Retina (tissue), 1 donor: ENCODE measurements at places on chromosomes 2 and 18.

- no peak for DNase-seq
Measured at GRCh38 chr2:3512086-3512485, 7.2 kb downstream of the ADI1 start.

GRCh38 chr2:120396861-120397811, 51.2 kb downstream of the INHBB start:
- DNase-seq: no peak

- DNase-seq: no peak
Measured at GRCh38 chr2:205698286-205699268, 16.3 kb downstream of the NRP2 start.

- no peak for DNase-seq
Measured at GRCh38 chr2:30356071-30356470, 91.0 kb upstream of the LCLAT1 start.

DNA sequence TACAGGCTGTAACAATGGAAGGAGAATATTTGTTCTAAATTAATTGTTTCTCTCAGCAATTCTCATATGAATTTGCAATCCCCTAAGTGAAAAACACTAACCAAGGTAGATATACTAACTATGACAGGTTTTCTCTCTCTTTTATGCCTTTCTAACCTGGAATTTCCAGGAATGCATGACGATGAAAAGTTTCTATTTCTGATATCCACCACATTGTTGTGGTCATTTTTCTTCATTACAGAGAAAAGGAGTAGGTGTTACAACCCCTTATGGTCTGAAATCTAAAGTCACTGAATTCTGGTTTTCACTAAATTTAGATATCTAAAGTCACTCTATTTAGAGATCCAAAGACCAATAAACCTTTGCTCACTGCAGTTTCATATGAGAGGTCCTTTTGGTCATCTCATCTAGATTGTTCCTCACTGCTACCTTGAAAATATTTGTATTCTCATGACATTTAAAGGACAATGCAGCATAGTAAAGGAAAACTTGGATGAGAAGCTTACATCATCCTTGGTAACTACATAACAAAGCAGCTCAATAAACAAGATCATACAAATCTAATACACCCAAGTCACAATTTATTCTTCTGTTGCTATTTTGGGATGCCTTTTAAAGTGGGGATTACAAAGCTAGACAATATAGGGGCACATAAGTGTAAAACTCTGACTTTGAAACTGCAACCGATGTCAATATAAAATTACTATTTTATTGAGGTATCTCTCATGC, 85.8 kb downstream of the TCF4 start:
- DNase-seq: no peak

GRCh38 chr2:147294825-147295392, 549.9 kb upstream of the ACVR2A start:
- DNase-seq: no peak

DNA sequence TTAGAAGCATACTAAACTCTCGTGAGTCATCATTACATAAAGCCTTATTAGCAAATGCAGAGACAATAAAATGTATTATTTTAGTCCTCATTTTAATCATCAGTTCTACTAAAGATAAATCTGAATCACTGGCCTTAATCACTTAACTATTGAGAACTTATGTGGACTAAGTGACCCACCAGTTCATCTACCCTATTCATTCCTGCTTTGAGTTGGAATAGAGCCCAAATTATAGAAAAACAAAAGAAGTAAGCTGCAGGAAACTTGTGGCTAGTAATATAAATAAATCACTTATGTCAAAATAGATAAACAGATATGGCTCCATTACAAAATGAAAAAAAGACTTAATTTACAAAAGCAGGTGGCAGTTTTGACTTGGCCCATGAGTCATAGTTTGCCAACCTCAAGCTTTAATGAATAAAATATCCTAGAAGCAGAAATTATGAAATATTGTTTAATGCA, 851.8 kb upstream of the CRIM1 start:
- no peak for DNase-seq

DNA sequence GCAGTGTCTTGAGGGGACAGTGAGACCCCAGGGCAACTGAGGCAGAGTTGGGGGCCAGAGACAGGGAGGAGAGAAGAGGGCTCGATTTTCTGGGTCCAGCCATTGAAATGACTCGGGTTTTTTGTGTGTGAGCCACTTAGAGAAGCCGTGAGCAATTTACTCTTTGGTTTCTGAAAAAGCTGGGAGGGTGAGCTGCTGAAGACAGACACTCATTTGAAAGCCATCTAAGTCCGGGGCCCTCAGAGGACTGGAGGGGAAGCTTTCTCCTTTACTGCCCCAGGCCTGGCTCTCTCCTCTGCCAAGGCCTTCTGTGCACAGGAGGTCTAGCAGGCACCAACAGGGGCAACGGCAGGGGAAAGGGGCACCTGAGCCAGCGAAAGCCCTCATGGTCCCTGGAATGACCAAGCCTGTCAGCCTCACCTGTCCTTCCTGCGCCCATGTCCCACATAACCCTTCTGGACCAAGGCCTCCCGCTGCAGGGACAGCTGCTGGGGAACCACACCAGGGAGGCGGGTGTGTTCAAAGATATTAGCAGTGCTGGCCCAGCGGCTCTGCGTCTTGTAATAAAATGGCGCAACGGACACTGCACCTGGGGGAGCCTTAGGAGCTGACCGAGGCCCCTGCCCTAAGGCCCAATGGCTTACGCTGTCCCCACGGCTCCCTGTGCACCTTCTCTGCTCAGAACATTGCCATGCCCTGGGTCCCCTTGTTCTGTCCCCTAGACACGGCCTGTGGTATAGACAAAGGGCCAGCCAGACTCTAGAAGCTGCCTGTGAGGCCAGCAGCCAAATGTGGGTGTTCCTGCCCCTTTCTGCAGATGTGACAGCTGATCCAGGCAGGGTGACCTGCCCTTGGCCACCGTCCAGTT, 45.8 kb downstream of the HS6ST1 start:
- DNase-seq: no peak

DNA sequence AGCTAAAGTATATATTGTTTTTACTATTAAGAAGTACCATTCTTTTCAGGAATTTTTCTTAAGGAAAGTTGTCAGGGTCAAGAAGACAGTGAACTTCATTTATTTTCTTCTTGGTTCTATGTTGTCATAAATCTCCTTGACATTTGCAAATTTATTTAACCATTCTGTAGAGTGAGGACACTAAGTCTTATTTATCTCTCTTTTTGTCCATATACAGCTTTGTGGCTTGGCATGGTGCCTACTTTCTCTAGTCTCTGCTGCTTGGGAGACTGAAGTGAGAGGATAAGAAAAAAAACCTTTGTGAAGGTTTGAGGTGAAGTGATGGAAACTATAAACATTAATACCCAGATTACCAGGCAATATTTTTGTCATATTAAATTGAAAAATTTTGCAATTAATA, 1389.4 kb downstream of the SUCLG1 start:
- DNase-seq: no peak

- DNase-seq: peak; percentile 21
Measured at GRCh38 chr2:186887107-186888090, 38.4 kb upstream of the ZSWIM2 start.

DNA sequence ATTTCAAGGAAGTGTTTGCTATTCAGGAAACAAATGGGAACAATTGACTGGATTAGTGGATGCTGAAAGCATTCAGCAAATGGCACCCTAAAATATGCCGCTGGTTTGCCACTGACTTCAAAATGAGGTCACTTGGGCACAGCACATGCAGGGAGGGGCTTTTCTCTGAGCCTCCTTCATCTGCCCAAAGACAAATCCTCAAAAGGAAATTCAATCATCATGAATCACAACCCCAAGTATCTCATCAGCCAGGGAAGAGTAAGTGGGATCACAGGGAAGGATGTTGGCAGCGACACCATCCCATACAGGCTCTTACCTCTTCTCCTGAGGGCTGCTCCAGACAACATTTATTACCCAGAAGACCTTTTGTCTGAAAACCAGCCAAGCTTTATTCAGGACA, 14.4 kb upstream of the SP140L start:
- no peak for DNase-seq

DNA sequence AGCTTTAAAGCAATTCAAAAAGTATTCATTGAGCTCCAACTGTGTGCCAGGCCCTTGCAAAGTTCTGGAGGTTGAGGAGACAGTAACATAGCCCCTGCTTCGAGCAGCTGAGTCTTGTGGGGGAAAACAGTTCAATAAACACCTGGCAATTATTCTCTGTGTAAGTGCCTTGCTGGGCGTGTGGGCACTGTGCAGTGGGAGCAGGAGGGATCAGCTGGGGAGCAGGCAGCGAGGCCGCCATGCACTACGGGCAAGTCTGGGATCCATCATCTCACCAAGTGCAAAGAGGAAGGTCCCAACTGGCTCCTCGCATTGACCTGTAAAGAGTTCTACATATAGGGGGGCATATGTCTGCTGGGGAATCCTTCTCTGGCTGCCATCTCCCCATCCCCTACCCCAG, 342.2 kb upstream of the HS6ST1 start:
- DNase-seq: no peak

- DNase-seq: no peak
Measured at GRCh38 chr2:239190921-239191885, 209.6 kb downstream of the HDAC4 start.

GRCh38 chr2:207341804-207342203, 176.1 kb upstream of the KLF7 start:
- DNase-seq: no peak

- DNase-seq: no peak
Measured at GRCh38 chr2:124702777-124703176, 677.7 kb downstream of the CNTNAP5 start.

DNA sequence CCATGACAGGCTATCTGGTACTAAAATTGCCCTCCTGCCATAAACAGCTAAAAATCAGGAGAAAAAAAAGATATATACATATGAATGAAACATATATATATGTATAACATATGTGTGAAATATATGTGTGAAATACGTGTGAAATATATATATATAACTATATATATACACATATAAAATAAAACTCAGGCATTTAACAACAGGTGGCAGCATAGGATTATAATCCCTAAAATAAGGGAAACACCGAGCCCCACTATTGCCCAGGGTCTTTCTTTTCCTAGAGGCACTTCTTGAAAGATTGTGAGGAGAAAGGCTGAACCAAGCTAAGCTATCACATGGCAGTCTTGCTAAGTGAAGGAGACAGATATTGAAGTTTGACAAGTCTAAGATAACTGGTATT, 65.9 kb upstream of the CYTIP start:
- no peak for DNase-seq

- DNase-seq: no peak
Measured at GRCh38 chr2:18932853-18933252, 343.5 kb upstream of the NT5C1B start.

- DNase-seq: no peak
Measured at GRCh38 chr2:16725549-16725948, 59.9 kb upstream of the CYRIA start.

GRCh38 chr2:104638190-104638858, 215.6 kb upstream of the POU3F3 start:
- no peak for DNase-seq

DNA sequence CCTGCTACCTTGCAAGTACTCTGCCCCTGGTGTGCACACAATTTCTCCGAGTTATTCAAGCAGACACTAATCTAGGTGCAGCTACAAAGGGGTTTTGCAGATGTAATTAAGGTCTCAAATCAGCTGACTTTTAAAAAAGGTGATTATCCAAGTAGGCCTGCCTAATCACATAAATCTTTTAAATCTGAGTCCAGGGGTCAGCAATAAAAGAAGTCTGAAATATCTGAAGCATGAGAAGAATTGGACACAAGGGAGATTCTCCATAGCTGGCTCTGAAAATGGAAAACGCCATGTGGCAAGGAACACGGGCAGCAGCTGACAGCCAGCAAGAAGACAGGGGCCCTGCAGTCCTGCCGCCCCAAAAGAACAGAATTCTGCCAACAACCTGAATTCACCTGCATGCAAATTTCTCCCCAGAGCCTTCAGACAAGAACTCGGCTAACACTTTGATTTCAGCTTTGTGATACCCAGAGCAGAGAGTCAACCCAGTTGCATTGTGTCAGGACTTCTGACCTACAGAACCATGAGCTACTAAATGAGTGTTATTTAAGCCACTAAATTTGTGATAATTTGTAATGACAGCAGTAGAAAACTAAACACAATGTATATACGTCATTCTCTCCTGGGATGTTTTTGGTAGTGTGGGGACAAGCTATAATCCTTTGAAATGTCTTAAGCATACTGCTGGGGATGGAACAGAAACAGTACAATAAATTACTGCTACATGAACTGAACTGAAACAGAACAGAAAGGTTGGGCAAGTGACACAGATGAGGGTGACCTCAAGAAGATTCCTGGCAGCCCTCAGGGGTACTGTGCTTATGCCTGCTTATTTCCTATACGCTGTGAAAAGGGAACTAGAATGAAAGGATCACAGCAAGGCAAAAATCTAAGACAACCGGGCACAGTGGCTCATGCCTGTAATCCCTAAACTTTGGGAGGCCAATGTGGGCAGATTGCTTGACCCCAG, 3.2 kb downstream of the INO80C start:
- peak; percentile 37 for DNase-seq

DNA sequence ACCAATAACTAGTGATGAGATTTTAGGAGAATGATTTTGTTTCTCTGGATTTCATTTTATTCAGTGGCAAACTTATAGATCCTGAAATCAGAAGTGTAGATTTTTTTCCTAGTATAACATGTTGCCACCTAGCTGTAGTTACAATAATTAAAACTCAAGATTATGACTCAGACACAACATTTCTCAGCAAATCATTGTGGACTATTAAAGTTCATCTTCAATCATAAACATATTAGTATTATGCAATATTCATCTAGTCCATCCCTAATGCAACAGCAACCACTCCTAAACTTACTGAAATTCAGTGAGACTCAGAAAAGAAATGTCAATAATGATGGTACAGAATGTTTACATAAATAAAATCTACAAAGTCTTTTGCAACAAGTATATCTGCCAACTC, 51.3 kb downstream of the USP34 start:
- no peak for DNase-seq

DNA sequence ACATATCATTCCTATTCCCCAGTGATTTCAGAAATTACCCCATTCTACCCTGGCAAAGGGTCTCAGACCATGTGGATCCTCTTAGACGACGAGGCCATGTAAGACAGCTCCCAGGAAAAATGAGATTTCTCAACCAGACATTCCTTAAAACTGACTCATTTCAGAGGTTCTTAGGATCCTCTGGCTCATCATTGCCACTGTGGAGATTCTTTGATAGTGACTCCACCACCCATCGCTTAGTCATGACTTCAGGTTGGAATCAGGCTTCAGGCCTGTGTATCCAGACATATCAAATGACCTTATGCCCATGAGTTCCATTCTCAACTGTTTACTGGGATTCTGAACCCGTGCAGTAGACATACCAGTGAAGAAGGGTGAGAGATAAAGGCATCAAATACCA, 245.6 kb upstream of the TCF4 start:
- no peak for DNase-seq
